ENCODE measurements at places on chromosomes 2 and 18.

DNA sequence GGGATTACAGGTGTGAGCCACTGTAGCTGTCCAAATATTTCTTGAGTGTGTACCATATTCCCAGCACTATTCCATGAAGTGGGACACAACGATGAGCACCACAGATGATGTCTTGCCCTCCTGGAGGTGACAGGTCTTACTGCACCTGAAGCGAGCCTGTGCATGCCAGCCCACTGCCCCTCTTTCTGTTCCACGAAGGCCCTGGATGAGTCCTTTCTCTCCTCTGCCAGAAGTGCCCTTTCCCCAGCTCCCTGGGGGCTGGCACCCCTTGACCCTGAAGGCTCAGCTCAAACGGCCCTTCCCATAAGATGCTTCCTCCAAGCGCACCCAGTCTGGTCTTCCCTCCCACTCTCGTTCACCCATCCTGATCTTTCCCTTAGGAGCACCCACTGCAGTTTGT, 5.5 kb downstream of the ATP6V1B1 start:
- DNase-seq = no peak

DNA sequence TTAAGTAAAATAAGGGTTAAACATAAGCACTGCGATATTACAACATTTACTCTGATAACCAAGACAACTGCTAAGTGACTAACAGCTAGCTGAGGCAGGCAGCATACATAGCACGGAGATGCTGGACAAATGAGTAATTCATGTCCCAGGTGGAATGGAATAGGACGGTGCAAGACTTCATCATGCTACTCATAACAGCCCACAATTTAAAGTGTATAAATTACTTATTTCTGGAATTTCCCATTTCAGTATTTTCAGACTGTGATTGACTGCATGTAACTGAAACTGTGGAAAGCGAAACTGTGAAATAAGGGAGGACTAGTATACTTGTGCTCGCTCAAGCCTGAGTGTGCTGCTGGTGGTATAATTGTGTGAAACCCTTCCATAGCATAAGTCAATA, 12.9 kb downstream of the IER3IP1 start:
- no peak for DNase-seq

GRCh38 chr2:218626369-218626768, 18.7 kb downstream of the PLCD4 start:
- no peak for DNase-seq

DNA sequence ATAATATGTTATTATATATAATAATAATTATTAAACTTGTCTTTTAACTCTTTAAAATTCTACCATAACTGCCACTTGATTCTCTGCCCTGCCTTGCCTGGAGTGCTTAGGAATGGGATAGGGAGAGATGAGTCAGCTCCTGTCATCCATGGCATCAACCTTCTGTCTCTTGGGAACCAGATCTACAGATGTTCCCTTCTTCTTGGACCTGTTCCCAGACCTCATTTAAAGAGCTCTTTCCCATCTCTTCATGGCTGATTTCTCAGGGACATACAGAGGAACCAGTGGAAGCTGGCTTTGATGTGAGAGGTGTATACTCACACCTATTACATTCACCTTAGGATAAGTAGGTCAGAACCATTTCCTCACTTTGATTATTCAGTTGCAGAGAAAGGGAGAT, 155.3 kb upstream of the MYO3B start:
- no peak for DNase-seq

DNA sequence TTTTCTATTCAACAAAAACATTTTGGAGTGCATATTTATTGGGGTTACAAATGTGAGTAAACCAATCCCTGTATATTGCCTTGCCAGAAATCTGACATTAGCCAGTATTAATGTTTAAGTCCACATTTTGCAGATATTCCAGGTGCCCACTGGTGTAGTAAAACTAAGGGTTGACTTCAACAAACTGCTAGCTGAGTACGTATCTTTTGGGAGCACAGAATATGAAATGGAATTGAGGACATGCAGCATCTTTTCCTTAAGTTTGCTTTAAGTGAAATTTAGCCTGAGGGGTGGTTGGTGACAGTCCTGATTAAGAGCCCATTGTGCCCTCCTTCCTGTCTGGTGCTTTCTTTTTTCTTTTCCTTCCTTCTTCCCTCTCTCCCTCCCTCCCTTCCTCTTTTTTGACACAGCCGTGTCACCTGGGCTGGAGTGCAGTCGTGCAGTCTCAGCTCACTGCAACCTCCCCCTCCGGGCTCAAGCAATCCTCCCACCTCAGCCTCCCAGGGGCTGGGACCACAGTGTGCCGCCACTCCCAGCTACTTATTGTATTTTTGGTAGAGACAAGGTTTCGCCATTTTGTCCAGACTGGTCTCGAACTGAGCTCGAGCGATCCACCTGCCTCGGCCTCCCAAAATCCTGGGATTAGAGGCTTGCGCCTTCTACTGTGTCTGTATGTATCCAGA, 1.6 kb downstream of the NUP35 start:
- no peak for DNase-seq

GRCh38 chr2:205739620-205740019, 57.3 kb downstream of the NRP2 start:
- no peak for DNase-seq

DNA sequence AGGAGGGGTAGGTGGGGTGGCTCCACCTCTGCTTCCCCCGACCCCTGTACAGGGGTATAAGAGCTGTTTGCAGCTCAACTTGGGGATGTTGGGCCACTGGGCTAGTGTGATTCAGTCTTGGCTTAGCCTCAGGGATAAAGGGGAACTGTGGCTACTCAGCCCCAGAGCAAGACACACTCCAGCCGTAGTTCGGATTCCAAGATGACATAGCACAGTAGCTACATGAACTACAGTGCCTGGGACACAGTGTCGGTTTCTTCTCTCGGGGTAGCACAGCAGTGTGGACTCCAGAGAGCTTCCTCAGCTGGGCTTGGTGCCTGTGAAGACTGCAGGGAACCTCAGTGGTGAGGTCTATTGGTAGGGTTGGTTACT, 21.1 kb downstream of the CARF start:
- no peak for DNase-seq

GRCh38 chr2:240231838-240232244, 91.4 kb upstream of the OTOS start:
- DNase-seq = no peak

- no peak for DNase-seq
Measured at GRCh38 chr2:175126661-175127060, 41.3 kb downstream of the ATF2 start.

DNA sequence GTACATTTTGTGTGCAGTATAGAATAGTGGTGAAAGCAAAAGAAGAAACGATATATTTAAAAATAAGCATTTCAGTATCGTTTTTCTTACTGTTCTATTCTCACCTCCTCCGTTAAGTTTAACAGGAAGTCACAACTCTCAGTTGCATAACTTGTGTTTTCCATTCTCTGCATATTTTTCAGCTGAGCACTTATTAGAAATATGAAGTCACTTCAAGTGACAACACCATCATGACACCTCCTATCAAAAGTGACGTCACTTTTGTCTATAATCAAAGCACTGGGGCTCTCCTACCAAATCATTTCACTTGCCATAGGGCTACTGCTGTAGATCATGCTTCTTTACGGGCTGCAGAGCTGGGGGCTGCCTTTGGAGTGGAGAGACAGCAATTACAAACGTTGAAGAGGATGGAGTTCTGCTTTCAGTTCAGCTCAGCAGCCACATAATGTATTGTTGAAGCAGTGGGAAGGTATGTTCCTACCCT, 36.3 kb downstream of the STAT4 start:
- DNase-seq = peak; percentile 55

DNA sequence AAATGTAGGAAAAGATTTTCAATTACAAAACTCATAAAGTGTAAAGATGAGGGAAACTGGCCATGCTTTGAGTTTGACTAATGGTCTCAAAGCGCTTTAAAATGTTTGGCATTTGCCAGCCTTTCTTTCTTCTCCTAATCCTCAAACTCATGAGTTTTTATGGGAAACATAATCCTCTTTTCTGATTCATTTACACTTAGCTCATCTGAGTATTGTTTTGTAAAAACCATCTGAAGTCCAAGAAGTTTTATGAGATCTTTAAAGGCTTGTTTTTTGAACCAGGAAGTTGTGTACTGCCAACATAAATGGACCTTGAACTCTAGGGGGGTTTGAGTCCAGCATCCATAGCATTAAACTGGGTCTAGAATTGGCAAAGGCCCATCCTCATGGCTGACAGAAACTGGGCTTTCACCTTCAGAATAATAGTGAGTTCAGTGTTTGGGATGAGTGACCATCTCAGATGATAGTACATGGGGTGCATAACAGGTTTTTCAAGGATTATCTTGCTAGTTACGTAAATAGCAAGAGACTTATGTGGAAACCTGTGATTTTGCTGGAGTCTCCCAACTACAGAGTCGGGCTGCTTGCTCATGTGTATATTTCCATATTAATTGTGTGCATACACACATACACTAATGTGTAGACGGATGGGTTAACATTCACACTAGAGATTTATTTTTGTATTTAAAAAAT, 3.8 kb upstream of the LTBP1 start:
- DNase-seq = no peak

DNA sequence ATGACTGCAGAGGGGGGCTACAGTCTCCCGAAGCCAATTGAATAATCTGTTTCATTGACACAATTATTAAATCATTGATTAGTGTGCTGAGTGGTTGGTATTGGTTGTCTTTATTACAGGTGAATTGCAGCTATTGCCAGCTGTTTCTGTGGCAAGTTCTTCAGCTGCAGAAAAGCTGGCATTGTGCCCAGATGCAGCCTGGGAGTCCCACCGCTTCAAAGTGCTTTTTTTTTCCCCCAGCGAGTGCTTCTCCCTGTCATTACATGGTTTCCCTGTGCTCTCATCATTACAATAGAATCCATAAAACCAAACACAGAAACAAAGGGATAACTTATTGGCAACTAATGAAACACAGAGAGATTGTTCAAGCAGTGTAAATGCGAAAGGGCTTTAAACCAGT, 164.7 kb downstream of the GRB14 start:
- DNase-seq = no peak

GRCh38 chr18:493986-494983, 6.2 kb downstream of the COLEC12 start:
- DNase-seq = no peak

GRCh38 chr2:15547115-15547876, 13.8 kb downstream of the NBAS start:
- DNase-seq = no peak

DNA sequence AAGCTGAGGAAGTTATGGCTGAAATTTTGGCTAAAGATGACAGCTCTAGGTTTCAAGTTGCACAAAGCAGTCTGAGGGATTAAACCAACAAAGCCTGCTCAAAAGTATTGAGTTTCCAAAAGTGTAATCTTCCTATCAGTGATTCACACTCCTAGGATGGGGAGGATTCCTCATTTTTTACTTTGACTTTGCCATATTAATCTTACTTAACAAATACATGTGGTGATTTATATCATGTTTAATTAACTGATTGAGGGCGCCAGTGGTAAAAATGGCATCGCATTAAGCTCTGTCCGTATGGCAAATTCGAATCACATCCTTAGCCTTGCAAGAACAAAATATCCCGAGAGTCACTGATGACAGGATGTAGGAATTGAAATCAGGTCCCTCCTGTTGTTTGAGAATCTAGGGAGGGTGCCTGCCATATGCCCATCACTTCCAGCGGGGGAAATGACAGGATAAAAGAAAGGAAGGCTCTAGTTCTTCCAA, 78.1 kb upstream of the ETAA1 start:
- no peak for DNase-seq

- no peak for DNase-seq
Measured at GRCh38 chr2:134621939-134622705, 96.7 kb downstream of the TMEM163 start.

DNA sequence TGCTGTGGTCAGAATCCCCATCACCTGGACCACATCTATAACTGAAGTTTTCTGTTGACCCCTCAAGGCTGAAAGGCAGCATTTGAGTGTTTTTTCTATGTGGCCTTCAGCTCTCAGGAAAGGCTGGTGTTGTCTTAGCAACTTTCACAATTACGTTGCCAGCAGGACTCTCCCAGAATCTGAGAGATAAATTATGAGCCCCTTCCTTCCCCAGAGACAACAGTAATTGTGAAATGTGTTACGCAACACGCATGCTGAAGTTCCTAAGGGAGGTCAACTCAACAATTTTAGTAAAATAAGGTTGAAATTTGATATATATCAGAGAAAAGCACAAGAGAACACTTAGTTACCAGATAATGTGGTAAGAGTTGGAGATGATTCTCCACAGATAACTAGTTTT, 216.5 kb upstream of the SLC8A1 start:
- DNase-seq = no peak

GRCh38 chr2:24435391-24436316, 55.4 kb upstream of the NCOA1 start:
- no peak for DNase-seq

DNA sequence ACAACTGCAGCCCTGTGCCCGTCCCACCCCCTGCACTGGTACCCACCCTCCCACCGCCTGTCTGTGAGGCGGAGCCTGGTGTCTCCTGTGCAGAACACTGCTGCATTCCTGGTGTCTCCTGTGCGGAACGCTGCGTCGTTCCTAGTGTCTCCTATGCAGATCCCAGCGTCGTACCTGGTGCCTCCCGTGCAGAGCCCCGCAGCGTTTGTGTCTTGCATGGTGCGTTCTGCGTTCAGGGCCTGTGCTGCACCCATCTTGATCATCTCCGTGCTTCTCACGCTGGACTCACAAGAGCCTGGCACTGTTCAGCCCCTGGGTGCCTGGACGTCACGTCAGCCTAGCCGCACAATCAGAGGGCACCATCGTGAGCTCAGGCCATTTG, 248.6 kb upstream of the SALL3 start:
- DNase-seq = no peak

- no peak for DNase-seq
Measured at GRCh38 chr2:75100011-75100800, 99.1 kb downstream of the TACR1 start.

DNA sequence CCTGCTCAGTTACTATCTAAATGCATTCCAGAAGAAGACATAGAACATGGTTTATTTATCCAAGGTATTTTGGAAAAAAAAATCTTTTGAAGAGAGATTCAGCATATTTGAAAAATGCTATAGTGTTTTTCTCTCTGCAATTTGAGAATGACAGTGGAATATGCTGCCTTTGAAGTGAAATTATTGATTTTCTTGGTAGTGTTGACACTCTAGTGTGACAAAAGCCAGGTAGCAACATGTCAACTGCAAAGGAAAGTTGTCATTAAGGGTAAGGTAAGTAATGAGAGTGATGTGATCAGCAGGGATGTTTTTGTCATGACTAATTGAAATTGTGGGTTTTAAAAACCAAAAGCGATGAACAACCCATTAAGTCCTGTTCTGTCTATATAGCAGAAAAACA, 1387.1 kb upstream of the TMEFF2 start:
- DNase-seq = no peak

- no peak for DNase-seq
Measured at GRCh38 chr2:19246496-19246895, 111.9 kb downstream of the OSR1 start.

DNA sequence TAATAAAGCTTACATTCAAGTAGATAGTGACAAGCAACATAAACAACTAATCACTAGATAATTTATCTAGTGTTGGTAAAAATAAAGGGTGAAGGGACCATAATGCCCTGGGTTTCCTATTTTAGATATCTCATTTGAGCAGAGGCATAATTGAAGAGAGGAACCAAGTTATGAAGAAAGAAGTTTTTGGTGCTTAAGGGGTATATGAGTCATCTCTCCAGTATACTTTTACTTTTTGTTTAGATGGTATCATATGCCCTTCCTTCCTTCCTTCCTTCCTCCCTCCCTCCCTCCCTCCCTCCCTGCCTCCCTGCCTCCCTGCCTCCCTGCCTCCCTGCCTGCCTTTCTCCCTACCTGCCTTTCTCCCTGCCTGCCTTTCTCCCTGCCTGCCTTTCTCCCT, 1053.5 kb upstream of the CELF4 start:
- no peak for DNase-seq
